Activated CD8-positive, alpha-beta memory T cell treated with anti-CD3 and anti-CD28 coated beads for 48 hours (primary cell): ENCODE measurements at places on chromosomes 1 and 21.

DNA sequence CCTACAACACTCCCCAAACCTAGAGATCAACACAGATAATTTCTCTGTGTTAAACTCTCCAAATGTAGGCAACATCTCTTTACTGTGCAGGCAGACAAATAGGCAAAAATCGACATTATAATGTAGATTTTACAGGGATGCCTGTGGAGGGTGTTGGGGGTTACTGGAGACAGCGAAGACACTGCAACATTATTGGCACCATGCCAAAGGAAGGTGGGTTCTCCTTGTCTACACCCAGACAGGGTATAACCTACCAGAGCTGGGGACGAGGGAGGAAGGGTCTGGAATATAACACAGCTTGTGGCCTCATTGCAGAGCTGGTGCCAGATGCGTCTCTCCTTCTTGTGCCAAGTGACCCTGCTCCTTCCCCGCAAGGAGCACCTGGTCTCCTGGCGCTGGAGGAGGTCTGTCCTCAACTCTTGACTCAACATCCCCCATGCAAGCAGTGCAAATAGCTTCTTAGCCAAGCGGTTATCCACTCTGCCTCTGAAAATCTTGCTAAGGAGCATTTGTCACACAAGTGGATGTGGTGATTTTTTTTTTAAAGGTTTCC is 404.0 kb downstream of the PRDM2 start:
- DNase-seq, result no peak

DNA sequence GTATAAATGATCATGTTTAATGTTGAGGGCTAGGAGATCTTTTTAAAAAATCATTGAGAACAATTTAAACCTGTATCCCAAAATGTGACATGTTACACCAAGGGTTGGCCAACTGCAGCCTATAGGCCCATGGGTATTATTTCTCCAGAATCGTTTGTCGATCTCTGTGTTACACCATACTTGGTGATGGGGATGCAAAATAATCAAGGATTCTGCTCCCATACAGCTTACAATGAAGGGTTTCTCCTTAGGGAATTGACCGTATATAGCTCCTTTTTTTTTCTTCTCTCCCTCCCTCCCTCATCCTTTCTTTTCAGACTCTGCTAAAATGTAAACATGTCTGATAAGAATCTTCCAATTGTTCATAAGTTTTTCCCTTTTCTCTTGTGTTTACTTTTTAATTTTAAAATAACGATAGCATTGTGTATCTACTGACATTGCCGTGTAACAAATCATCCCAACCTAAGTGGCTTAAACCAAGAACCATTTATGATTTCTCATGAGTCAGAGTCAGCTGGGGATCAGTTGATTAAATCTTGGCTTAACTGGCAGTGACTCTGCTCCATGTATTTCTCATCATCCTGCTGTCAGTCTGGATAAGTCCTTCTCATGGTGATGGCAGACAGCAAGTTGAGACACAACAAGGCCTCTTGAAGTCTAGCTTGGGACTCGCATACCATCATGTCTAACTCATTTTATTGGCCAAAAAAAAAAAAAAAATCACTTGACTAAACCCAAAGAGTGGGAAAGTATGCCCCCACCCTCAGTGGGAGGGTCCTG is 48.0 kb downstream of the MARK1 start:
- DNase-seq, result no peak

GRCh38 chr1:57711326-57711725 is 287.5 kb upstream of the DAB1 start:
- DNase-seq, result no peak

DNA sequence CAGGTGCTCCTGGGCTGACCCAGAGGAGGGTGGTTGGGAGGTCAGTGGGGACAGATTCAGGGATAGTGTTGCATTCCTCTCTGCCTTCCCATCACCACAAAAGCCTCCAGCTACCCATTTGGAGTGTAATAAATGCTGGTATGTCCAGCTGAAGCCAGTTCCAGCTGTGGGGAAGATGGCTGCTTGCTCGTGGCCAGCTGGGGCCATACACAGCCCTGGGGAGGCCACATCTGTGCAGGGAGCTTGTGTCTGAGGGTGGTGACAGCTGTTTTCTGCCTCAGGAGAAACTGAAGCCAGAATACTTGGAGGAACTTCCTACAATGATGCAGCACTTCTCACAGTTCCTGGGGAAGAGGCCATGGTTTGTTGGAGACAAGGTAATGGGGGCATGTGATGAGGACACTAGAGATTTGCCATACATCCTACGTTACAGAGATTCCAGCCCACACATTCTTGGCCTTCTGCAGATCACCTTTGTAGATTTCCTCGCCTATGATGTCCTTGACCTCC is 2.7 kb downstream of the GSTM4 start:
- DNase-seq, result no peak

DNA sequence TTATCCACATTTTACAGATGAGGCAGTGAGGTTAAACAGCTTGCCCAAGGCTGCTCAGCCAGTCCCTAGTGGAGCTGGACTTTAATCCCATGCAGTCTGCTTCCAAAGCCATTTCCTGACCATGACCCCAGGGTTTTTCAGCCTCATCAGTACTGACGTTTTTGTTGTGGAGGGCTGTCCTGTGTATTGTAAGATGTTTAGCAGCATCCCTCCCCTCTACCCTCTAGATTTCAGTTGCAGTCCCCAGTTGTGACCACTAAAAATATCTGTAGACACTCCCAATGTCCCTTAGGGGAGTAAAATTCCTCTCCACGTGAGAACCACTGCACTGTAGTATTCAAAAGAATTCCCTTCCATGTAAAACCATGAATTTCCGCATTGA is 30.2 kb upstream of the C1orf105 start:
- DNase-seq, result no peak

DNA sequence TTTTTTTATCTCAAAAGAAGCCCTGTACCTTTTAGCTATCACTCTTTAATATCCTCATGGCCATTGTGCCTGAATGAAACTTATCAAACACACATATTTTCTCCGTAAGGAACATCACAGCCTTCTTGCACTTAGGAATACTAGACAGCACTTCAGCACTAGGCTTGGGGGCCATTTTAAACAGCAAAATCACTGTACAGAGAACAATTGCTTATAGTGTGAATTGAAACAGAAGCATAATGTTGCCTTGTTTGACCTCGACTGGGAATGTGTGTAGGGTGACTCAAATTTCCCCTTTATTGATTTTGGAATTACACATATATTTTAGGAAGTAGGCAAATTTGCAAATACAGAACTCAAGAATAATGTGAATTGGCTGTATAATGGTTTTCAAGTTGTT is 36.4 kb downstream of the KYAT3 start:
- DNase-seq, result no peak

DNA sequence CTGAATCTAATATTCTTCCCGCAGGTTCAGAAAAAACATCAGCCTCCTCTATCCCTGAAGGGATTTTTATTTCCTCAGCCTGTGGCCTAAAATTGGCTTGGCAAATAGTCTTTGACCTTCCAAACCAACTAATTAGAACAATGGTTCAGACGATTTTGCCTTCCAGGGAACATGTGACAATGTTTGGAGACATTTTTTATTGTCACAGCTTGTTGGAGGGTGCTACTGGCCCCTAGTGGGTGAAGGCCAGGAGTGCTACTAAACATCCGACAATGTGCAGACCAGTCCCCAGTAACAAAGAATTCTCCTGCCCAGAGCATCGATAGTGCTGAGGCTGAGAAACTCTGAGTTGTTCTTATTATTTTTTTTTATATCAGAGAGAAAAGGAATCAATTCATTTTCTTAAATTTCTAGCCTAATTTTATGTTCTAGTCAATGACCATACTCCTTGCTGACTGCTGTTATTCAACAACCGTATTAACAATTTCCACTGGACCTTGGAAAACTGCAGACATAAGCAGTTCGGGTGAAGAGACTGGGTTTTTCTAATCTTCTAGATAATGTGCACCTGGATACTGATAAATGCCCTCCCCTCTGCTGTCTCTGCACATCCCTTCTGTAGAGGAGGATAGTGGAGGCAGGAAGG is 280.7 kb downstream of the LMX1A start:
- DNase-seq, result no peak

GRCh38 chr1:211411639-211412038 is 80.3 kb downstream of the RD3 start:
- no peak for DNase-seq

GRCh38 chr1:43054961-43055360 is 96.3 kb upstream of the SLC2A1 start:
- no peak for DNase-seq

DNA sequence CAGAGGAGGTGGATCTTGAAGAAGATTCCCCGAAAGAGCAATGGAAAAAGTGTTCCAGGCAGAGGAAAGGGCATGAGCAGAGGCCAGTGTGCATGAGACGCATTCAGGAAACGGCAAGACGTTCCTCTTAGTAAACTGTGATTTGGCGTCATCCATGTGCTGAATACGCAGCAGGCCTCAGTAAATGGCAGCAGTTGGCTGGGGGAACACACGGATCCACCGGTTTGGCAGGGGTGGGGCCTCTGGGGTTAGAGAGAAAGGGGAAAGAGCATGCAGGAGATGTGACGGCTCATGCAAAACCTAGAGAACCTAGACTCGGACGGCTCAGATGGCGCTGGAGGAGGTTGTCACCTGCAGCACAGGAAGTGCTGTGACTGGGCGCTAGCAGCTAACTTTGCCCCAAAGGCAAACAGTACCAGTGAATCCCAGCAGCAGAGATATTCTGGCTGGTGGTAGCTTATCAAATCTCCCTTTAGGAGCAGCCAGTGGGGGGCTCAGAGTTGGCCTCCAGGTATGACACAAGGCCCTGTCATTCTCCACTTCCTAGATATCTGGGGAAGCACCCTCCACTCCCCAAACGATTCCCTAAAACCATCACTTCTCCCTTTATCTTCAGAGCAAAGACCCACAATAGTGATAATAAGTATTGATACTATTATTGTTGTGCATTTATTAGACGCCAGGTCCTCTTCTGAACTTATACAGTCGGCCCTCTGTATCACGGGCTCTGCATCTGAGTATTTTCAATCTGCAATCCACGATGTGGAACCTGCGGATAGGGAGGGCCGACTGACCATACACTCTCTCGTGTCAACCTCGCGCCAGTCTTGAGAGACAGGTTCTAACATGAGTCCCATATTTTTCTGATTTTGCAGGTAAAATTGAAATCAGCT is 7.6 kb downstream of the LAPTM5 start:
- no peak for DNase-seq

DNA sequence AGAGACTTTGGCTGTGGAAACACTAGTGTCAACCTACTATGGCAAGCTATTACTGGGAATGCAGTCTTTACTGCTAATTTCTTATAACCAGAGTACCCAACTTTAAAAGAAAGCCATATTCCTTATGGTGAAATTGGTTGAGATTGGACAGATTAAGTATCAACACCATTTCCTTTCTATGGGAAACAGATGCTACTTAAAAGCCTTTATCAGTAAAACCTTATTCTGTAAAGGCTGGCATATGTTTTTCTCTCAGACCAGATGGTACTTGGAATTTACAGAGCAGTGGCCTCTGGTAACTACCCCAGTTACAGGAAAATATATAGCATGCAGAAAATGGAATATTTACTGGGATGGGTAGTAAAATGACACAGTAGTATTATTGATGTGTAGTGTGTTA is 18.8 kb downstream of the IFI44 start:
- DNase-seq, result no peak

GRCh38 chr1:91650764-91651163 is 150.1 kb downstream of the CDC7 start:
- DNase-seq, result no peak

DNA sequence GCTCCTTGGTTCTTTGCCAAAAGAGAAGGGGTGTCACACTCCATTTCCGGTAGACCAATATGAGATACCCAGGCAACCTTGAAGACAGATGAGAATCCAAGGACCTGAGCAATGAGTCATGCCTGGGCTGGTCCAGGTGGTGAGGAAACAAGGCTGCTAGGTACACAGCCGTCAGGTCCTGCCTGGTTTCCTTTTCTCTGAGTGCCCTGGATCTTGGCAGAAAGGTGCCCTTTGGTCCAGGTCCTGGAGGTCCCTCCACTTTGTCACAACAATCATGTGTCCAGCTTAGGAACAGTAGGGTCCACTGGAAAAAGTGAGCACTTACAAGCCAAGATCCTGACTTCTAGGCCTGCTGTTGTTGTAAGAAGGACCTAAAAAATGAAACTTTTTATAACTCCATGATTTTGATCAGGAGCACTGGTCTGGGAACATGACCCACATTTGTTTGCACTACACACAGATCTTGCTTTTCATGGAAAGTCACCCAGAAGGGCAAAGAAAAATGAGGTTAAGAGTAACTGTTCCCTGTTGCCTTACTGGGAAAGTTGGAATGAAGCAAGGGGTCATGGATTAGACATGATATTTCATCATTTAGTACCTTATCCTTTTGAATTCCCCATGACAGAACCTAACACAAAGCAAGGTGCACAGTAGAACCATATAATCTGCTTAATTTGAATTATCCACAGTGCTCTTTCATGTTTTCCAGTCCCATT is 94.7 kb downstream of the PAPPA2 start:
- no peak for DNase-seq

DNA sequence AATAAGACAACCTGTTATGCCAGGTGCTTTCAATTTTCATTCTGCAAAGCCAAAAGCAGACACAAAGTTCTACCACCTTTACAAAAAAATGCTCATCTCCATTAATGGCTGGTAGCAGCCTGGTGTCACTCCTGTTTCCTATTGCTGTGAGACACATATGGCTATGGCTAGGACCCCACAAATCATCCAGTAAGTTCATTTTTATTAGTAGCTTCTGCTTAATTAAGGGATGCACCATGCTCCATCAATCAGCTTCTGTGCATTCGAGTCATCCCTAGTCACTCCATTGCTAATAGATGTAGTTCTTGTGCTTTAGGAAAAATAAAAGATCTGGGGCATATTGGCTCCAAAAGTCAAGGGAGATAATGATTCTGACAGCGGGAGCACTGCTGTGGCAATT is 257.2 kb downstream of the SPATA17 start:
- no peak for DNase-seq

GRCh38 chr1:215583185-215583749 is 16.2 kb downstream of the KCTD3 start:
- no peak for DNase-seq

DNA sequence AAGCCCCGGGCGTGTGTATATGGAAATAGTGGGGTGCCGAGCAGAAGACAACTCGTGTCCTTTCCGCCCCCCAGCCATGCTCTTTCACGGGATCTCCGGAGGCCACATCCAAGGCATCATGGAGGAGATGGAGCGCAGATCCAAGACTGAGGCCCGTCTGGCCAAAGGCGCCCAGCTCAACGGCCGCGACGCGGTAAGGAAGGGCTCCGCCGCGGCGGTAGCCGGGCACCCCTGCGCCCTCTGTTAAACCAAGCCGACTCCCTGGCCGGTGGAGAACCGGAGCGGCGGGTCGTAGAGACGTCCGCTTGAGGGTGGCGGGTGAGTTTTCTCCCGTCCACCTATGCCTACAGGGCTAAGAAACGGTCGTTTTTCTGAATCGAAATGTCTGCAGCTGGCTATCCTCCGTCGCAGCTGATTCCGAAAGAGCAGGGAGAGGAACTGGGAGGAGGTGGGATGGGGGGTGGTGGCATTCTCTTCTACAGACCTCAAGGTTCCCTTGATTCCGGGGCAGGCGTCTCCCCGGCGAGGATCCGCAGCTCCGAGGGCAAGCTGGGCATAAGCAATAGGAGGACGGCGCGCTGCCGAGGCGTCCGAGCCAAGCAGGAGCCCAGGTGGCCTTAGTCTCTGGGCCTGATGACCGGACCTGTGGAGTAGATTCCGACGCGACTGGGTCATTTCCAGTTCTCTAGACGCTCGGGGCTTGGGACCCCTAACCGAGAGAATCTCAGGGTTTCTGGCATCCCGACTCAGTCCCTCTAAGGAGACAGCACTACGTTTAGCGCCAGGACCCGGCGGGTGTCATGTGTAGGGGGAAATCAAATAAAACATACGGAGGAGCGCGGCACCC is 856 bp downstream of the LHX9 start:
- no peak for DNase-seq

- DNase-seq, result no peak
Measured at GRCh38 chr1:111157431-111157830, 17.4 kb downstream of the CEPT1 start.
